ENCODE measurements at places on chromosomes 3 and 15. TPM values are rescaled to one million over a fixed set of nuclear protein-coding genes. Genes with fewer than 3 reads are reported as not detected.
A peak's percentile ranks its signal among the peaks of the same experiment; 100 is the strongest.

GRCh38 chr3:171285287-171285686 lies 174.9 kb downstream of the TNIK start:
- DNase-seq: no peak

DNA sequence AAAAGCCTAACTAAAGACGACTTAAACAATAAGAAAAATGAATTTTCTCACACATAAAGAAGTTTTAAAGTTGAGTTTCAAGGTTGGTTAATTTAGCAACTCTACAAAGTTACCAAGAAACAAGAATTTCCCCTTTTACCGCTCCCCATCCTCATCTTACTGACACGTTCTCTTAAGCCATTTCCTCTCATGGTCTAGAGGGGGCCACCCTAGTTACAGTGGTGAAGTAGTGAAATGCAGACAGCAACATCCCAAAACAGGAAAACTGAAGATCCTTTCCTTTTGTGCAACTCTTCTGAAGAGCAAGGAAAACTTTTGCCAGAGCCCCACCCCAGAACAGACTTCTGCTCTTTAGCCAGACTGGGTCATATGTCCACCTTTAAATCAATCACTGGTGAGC lies 17.3 kb upstream of the SOX14 start:
- no peak for DNase-seq

Gene CERS3
- total RNA-seq: not detected

DNA sequence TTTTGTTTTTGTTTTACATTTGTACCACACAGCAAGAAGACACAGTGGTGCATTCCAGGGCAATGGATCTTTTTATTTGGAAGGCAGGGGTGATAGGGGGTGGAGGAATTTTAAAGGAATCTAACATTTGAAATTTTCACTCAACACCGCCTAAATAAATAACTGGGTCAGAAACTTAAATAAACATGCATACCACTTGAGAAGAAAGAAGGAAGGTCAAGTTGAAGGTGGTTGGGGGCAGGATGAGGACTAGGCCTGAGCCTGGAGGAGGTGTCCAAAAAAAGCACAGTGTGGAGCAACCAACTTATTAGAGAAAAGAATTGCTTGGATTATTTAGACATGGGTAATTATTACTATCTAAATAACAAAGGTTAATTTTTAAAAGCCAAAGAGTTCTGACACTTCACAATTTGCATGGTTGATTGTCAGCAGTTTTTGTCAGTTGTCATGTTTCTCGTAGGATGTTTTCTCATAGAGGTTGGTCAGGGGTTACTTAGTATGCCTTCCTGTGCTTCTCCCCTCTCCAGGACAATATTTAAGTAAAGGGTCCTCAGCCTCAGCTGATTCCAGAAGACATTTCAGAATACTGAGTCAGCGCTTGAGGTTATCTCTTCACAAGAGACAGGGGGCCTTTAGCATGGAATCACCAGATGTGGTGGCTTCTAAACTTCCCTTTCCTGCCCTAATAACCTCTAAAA lies 173.7 kb upstream of the SLC2A2 start:
- peak; percentile 62 for DNase-seq

Gene HRH1
- total RNA-seq: 80.7 TPM

DNA sequence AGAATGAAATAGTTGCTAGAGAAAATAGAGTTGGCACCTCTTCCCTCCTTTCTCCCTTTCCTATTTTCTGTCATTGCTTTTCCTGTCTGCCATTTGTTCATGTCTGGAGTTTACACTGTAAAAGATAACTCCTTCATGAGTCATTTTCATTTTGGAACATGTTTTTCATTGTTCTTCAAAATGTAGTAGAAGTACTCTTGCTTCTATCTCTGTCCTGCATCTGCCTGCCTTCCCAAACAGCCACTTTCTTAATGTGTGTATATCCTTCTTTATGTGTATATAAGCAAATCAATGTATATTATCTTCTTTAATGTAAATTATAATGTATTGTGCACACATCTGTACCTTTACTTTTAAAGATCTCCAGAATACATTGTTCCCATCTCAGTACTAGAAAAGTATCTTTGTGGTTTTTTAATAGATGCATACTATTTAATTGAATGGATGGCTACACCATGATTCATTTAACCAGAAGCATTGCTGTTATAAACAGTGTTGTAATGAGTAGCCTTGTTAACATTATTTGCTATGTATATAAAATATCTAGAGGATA lies 41.1 kb downstream of the TSC22D2 start:
- peak; percentile 91 for DNase-seq

Gene GTPBP8
- 56.4 TPM for total RNA-seq

DNA sequence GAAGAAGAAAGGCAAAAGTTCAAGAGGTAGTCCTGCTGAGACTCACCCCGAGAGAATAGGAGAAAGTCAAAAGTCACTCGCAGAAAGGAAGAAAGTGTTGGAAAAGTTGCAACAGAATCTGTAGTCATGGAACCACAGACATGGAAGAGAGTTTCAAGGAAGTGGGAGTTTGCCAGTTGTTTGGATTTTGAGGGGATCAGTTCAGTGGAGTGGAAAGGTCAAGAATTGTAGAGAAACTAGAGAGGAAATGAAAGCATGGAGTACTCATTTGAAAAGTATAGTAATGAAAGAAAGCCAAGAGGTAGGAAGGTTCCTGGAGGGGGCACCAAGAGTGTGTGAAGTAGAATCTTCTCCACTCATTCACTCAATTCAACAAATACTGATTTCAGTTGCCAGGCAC lies 34.7 kb downstream of the SPTSSB start:
- peak; percentile 67 for DNase-seq

GRCh38 chr3:160210799-160211221 lies 14.4 kb upstream of the C3orf80 start:
- DNase-seq: peak; percentile 63

DNA sequence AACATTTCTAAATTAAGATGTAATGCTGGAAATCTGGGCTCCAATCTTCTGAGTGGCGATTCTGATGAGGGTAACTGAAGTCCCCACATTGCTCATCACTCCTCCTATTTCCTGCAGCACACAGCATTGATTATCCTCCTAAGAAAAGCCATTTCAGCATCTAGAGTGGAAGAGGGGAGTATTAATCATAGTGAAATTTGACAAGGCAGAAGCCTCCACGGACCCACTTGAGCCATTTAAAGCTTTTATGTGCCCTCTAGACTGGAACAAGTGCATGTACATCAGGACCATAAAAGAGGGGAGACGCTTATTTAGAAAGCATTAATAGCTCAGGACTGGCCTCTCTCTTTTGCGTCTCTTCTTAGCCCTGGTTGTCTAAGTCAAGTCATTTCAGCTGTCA lies 25.8 kb downstream of the AQP9 start:
- no peak for DNase-seq

DNA sequence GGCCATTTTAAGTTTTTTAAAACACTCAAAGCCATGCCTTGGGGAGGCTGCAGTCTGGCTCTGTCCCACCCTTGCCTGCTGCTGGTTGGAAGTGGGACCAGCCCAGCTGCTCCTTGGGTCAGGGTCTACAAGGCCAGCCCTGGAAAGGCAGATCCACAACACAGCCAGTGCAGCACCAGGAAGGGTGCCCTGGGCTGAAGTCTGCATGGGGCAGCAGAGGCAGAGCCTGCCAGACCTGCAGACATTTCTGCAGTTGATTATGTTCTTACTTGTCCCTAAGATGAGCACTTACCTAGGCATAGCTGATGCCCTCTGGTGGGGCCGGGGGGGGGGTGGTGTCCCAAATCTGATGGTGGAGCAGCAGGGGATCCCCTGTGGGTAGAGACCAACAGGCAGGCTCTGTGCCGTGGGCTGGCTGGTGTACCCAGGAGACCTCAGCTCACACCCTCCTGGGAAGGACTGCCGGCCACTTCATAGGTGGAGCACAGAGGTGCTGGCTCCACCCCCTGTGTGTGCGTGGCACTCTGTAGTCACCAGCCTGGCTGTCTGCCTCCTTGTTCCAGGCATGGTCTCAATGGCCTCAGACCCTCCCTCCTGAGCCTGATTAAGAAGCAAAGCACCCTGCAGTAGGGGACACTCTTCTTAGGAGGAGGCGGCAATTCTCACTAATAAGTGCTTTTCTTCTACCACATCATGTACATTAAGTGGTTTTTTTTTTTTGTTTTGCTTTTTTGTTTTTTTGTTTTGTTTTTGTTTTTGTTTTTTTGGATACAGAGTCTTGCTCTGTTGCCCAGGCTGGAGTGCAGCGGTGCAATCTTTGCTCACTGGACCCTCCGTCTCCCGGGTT lies 97.4 kb upstream of the KLF13 start:
- DNase-seq: peak; percentile 22

- no peak for DNase-seq
Observed at GRCh38 chr15:52068004-52068615, 44.5 kb downstream of the BCL2L10 start.

GRCh38 chr3:15808679-15809310 lies 11.0 kb upstream of the ANKRD28 start:
- no peak for DNase-seq

GRCh38 chr3:49912881-49913281 lies 9.2 kb upstream of the MST1R start:
- no peak for DNase-seq

- peak; percentile 22 for DNase-seq
Observed at GRCh38 chr15:92163641-92164040, 230.0 kb upstream of the ST8SIA2 start.

GRCh38 chr15:41562784-41563198 lies 3.8 kb downstream of the TYRO3 start:
- DNase-seq: no peak

- peak; percentile 98 for DNase-seq
Observed at GRCh38 chr3:193831495-193832455, 238.8 kb downstream of the OPA1 start.

Gene CPLX3
- not detected for total RNA-seq

- DNase-seq: no peak
Observed at GRCh38 chr3:4494895-4495264, 1.7 kb downstream of the ITPR1 start.

DNA sequence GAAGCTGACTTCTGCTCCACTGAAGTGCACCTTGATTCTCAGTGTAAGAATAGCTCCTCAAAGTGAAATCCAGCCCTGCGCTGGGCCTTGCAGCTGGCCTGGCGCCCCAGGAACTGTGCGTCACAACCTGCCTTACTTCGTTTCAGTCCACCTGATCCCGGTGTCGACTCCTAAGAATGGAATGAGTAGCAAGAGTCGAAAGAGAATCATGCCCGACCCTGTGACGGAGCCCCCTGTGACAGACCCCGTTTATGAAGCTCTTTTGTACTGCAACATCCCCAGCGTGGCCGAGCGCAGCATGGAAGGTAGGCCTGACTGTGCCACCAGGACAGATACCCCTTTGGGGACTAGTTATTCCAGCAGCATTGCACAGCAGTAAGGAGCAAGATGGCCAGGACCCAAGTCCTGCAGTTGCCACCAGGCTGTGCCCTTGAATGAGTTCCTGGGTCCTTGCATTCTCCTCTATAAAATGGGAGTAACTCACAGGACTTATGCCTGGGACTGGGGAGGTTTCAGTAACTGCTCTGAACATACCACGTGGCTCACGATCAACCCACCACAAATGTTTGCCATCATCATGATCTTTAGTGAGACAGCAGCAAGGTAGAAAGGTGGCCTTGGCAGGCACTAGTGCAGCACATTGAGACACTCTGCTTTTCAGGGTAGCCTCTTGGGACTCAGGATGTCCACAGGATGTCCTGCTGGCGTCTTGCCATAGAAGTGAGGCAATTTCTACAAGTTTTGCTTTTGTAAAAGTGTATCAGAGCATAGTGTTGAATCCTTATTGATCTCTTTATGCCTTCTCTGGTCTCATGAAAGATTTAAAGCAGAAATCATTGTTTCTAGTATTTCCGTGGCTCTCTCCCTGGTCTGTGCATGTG lies 46.8 kb downstream of the PXYLP1 start:
- no peak for DNase-seq

GRCh38 chr3:175335229-175335628 lies 476.1 kb downstream of the NAALADL2 start:
- DNase-seq: no peak

Gene REC114
- not detected for total RNA-seq

DNA sequence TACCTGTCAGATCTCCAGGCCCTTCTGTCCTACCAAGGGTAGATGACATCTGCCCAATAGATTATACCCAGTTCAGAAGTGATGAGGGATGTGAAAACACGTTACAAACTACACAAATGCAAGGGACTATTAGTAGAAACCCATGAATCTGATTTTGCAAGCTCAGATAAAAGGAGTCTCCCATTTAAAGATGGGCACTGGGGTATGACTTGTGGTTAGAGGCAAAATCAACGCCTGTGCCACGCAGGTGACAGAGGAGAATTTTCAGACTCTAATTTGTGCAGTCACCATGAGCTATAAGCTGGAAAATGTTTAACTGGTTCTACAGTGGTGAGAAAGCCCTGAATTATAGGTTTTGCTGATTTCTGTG lies 184.4 kb upstream of the LPP start:
- DNase-seq: peak; percentile 75

Gene TEX55
- not detected for total RNA-seq

Gene XIRP1
- total RNA-seq: not detected

- no peak for DNase-seq
Observed at GRCh38 chr3:10337323-10338163, 16.6 kb upstream of the SEC13 start.

- no peak for DNase-seq
Observed at GRCh38 chr3:187615630-187616029, 54.6 kb downstream of the SST start.

Gene CCNB2
- 2.0 TPM for total RNA-seq

DNA sequence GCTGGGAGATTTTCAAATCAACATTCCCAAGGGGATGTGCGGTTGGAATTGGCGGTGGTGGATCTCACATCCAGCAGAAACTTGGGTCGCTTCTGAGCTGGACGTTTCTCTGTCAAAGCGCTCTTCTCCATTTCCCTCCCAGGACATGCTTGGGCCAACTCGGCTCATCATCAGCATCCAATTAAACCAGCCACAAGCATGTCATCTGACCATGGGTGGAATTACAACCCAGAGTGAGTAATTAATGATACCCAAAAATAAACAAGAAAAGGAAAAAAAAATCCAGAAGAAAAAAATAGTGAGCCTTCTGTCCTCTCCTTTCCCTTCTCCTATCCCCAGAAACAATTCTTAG lies 111.2 kb downstream of the XXYLT1 start:
- DNase-seq: no peak

GRCh38 chr3:61780455-61781228 lies 219.3 kb downstream of the PTPRG start:
- DNase-seq: no peak

Gene IFT57
- 77.2 TPM for total RNA-seq

Gene GOLGA8J
- total RNA-seq: 0.10 TPM

DNA sequence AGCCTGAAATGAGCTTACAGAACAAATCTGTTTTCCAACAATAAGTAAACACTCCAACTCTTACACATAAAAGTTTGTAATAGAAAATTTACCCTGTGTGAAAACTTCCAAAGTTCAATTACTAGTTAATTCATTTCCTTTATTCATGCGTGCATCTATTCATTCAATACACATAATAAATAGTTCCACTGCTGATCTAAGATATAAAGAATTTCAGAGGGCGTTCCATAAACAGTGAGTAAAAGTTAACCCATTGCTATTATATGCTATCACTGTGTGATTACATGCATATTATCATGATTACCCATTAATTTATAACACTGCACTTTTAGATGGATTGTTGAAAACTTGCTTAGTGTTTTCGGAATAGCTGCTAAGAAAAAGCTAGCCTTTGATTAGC lies 36.2 kb upstream of the CFAP20DC start:
- DNase-seq: no peak
